LNCaP clone FGC (cell line): ENCODE measurements at places on chromosomes 3 and 15.

GRCh38 chr3:27533718-27534573 is 49.8 kb upstream of the SLC4A7 start:
- no peak for DNase-seq

- DNase-seq = no peak
These were observed 19.0 kb downstream of the ADAMTS9 start for GRCh38 chr3:64668582-64669510.

- DNase-seq = no peak
These were observed 49.7 kb upstream of the FRMD4B start for GRCh38 chr3:69435274-69436265.

- no peak for DNase-seq
These were observed 4.3 kb downstream of the PRKCI start for GRCh38 chr3:170226426-170226960.

GRCh38 chr3:190326930-190327329 is 4.7 kb upstream of the CLDN1 start:
- DNase-seq = peak; percentile 89

- no peak for DNase-seq
These were observed 31.0 kb upstream of the DLG1 start for GRCh38 chr3:197329382-197329781.

GRCh38 chr15:62895139-62895866 is 147.2 kb upstream of the TPM1 start:
- no peak for DNase-seq

GRCh38 chr3:72058493-72059081 is 273.6 kb upstream of the PROK2 start:
- DNase-seq = no peak

DNA sequence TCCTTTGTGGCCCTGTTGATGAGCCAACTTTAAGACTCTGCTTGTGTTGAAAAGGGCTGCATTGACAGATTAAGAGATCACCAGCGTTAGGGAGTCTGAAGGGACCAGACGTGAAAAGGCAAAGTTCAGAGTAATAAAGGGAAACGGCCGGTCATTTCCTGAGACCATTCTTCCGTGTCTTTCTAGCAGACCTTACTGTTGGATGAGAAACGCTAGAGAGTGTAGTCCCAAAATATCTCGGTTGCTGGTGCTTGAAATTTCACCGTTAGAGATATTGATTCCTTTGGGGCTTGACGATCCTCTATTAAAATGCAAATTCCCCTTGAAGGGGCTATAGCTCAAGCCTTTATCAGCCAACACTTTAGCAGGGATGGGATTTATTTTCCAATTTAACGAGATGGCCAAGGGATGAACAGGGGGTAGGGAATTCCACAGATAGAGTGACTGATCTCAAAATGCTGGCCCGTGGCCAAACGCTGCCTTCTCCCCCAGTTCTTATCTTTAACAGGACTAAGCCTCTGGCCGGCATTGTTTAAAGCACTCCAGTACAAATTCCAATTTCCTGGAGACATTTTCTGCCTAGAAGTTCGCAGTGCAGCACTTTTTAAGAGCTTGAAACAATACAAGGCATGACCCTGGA is 250.4 kb downstream of the TJP1 start:
- DNase-seq = no peak

DNA sequence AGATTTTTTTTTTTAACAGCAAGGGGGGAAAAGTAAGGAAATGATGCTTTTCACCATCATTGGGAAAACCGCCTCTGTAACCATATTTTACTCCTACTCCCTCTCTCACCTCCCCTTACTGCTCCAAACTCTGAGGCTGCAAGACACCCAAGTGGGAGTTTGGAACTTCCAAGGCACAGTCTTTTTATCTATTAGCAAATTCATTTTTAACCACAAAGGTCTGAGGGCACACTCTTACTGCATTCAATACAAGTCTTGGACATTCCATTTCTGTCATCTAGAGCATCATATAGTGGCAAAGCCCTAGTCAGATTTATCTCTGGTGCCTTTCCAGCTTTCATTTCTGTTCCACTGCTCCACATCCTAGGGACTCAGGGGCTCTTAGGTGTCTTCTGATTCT is 13.2 kb downstream of the FAM162A start:
- DNase-seq = no peak

GRCh38 chr3:170021083-170021482 is 16.7 kb upstream of the GPR160 start:
- no peak for DNase-seq

GRCh38 chr3:127439621-127440020 is 150.9 kb downstream of the TPRA1 start:
- DNase-seq = no peak

- no peak for DNase-seq
These were observed 181.6 kb downstream of the ADAMTSL3 start for GRCh38 chr15:83835479-83835878.

DNA sequence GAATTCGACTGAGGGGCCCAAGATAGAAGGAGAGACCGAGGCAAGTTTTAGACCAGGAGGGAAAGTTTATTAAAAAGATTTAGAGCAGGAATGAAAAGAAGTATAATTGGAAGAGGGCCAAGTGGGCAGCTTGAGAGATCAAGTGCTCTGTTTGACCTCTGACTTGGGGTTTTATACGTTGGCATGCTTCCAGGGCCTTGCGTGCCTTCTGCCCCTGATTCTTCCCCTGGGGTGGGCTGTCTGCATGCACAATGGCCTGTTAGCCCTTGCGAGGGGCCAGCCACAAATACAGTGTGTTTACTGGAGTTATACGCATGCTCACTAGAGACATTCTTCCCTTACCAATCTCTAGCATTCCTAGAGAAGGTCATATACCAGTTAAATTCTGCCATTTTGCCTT is 70.7 kb upstream of the LARS2 start:
- no peak for DNase-seq

DNA sequence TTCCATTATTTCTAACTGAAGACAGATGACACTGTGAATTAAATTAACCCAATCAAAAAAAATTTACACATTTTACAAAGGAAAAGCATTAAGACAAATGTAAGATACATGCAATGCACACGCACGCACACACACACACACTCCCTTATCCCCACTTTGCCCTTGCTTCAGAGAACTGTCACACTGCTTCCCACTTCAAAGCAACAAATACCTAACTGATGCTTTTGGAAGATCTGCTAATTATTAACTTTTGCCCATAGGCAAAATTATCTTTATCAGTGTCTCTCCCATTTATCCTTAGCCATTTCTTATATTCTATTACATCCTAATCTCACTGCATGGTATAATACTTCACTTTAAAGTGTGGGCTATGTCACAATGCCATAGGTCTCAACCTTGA is 60.3 kb downstream of the SETD2 start:
- no peak for DNase-seq

- DNase-seq = no peak
These were observed at the start of gene LTK for GRCh38 chr15:41513506-41514227. LTK (minus strand) TSS chr15:41513827; CDS start chr15:41513709, 118 bp downstream.

DNA sequence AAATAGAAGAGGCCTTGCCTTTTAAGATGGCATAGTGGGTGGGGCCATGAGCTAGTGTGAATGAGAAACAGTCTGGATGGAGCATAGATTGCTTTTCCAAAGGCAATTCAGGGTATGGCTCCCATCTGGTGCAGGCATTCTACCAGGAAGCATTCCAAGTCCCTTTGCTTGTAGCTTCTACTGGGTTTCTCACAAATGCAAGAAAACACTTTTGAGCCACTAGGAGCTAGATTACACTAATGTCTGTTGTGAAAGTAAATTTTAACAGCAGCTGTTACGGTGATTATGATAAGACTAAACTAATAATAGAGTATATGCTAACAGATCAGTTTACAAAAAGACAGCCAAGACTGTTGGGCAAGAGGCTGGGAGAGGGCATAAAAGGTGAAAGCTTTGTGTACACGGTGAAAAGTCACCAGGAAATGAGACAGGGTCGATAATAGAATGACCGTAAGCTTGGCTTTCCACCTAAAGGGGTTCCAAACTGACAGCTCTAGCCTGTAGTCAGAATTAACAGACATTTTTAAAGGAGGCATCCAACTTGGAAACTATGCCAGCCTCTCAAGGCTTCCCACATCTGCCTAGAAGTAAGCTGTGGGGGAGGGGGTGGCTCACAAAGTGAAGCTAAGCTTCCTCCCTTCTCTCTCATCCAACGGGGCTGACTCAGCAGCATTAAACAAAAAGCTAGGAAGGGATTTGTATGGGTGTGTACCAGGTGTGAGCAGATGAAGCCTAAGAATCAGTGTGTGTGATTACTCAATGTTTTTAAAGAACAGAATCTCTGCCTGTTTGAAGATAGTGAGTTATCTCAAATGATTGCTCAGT is 61.1 kb upstream of the GPD1L start:
- DNase-seq = peak; percentile 86

GRCh38 chr3:94118390-94118789 is 55.5 kb downstream of the NSUN3 start:
- no peak for DNase-seq

DNA sequence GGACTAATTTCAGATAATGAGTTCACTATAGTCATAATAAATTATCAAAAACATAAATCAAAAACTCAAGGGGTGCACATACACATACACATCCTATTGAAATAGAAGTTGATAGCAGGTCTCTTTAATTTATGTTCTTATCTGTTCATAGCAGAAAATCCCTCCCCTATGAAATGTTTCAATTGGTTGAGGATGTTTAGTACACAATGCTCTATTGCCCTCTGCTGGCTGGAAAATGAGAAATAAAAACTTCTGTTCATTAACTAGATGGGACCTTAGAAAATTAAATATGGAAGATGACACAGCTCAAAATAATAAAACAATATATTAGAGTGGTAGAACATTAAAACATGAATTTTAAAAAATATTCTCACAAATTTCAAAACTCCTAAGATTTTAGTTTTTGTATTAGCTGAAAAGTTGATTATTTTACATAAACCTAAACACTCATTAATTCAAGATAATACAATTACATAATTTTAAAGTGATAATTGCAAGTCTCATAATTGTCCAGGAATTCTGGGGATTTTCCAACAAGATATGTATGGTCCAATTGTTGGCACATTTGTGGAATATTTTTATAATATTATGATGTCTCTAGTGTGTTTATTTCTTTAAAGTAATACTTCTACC is 735.0 kb downstream of the ROBO1 start:
- peak; percentile 35 for DNase-seq

- DNase-seq = peak; percentile 85
These were observed 17.7 kb downstream of the EEFSEC start for GRCh38 chr3:128170866-128171516.

DNA sequence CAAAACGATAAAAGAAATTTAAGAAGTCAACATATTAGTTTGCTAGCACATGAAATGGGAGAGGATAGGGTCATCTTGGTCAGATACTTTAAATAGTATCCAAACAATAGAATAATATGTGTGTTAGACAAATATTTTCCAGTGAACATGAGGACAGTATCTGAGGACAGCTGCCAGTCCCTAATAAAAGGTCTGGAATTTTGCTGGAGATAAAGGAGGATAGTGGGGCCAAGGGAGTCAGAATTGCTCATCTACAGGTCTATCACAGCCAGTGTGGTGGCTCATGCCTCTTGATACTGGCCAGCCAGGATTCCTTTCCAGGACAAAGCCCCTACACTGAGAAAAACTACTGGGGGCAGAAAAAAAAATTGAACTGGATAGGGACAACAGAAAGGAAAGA is 74.0 kb downstream of the HERC1 start:
- DNase-seq = peak; percentile 46

- DNase-seq = no peak
These were observed 114.8 kb downstream of the BBX start for GRCh38 chr3:107637416-107638183.

- DNase-seq = no peak
These were observed 212.8 kb upstream of the RORA start for GRCh38 chr15:61441891-61442290.

DNA sequence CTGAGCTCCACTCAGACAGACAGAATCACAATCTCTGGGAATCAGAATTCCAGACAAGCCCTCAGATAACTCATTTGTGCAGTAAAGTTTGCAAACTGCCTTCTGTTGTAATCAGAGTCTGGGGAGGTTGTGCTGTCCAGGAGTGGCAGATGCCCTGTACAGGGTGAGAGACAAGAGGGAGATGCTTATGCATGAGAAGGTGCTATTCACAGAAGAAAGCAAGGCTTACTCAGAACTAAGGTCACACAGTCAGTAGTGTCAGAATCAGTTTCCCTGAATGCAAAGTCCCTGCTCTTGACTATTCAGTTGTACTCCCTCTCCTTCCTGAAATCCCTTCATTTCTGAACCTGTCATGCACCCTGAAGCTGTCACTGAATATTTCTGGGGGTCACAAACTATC is 43.7 kb downstream of the SRPRB start:
- no peak for DNase-seq

GRCh38 chr3:151387842-151388241 is 3.3 kb upstream of the P2RY12 start:
- no peak for DNase-seq

- no peak for DNase-seq
These were observed 226.0 kb downstream of the ZMAT3 start for GRCh38 chr3:178845420-178846118.

GRCh38 chr3:134483195-134483900 is 2.4 kb downstream of the ANAPC13 start:
- DNase-seq = no peak

- no peak for DNase-seq
These were observed 71.0 kb upstream of the GALNT15 start for GRCh38 chr3:16103472-16103871.

DNA sequence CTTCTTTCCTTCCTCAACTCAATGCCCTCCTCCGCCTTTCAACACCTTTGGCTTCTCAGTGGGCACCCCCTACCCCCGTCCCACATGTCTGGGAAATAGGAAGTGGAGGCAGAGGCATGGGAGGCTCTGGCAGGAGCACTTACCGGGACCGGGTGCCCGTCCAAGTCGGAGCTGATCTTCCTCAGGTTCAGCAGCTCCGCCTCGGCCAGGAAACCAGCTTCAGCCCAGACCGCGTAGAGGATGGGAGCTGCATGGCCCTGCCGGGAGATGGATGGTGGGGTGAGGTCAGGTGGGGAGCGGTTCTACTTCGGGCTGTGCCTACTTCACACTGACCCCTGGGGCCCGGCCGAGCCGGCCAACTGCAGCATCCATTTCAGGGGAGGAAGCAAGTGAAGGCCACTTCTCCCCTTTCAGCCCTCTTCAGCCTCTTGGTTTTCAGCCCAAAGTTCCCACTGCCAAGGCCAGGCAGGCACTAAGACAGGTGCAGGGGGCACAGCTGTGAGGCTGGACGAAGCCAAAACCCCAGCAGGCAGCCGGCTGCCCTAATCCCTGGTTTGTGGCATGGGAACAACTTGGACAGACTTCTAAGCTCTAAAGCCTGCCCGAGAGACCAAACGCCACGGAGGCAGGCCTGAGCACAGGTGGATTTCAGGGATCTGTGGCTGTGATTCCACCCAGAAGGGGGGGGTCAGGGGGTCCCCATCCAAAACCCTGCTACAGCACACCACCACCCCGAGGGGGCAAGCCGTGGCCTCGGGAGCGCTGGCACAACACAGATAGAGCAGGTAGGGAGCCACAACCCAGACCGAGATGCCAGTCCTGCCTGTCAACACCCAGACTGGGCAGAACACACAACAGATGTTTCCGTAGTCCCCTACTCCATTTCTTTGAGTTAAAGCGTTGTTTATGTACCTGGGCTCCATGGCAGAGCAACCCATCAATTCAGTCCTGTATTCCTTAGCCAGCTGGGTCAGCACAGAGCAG is 14.5 kb downstream of the TKT start:
- no peak for DNase-seq
